Panc1 (cell line): ENCODE measurements at places on chromosomes 2 and 18.
A peak's percentile ranks its signal among the peaks of the same experiment; 100 is the strongest.

DNA sequence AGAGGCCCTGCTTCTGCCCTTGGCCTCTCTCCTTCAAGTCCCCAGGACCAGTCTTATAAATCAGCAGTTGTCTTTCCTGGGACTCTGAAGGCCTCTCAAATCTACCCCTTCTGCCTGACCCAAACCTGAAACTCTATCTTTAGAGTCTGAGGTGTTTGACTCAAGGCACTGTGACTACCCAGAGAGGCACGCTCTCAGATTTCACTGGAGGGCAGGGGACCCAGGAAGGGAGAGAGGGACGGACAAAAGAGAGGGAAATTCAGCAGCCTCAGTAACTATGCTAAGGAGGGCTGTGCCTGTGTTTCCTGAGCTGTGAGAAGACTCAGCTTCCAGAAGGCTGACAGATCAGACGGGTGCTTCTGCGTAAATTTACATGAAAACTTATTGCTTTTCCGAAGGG is 217.8 kb downstream of the HAUS1 start:
- DNase-seq: no peak

- no peak for DNase-seq
These were observed 20.3 kb downstream of the MRPL19 start for GRCh38 chr2:75666911-75667310.

DNA sequence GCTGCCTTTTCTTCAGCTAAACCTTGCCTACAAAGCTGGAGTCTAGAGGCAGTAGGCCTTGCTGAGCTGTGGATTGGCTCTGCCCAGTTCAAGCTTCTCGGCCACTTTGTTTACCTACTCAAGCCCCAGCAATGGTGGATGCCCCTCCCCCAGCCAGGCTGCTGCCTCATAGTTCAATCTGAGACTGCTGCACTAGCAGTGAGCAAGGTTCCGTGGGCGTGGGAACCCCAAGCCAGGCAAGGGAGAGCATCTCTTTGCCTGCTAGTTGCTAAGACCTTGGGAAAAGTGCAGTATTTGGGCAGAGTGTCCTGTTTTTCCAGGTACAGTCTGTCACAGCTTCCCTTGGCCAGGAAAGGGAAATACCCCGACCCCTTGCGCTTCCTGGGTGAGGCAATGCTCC is 68.9 kb downstream of the VAPA start:
- DNase-seq: no peak

DNA sequence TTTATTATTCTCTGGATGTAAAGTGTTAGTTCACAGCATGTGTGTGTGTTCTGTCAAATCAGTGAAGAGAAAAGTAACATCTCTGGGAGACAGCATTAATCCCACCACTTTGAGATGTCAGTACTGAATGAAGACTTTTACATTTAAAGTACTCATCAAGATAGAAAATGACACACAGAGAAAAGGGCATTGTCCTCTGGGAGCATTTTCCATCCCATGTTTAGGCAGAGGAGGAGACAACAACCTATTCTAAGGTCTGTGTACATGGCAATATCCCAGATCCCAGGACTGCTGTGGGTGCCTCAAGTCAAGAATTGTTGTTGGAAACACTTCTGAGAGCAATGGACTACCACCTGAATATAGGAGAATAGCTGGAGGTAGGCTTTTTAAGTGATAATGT is 201.5 kb downstream of the PPP1R1C start:
- DNase-seq: no peak

- peak; percentile 64 for DNase-seq
These were observed 111.4 kb downstream of the THADA start for GRCh38 chr2:43484323-43484930.

GRCh38 chr2:23073671-23074070 is 311.3 kb upstream of the KLHL29 start:
- DNase-seq: no peak

DNA sequence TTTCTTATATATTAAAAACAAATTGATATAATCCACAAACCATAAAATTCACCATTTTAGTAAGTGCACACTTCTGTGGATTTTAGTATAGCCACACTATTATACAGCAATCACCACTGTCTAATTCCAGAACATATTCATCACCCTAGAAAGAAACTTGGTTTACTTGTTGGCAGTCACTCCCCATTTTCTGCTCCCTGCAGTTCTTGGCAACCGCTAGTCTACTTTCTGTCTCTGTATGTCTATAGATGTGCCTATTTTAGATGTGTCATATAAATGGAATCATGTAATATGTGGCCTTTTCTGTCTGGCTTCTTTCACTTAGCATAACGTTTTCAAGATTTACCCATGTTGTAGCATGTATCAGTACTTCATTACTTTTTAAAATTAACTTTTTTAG is 5.7 kb downstream of the CKAP2L start:
- no peak for DNase-seq

GRCh38 chr2:182907081-182907830 is 40.8 kb upstream of the FRZB start:
- no peak for DNase-seq

DNA sequence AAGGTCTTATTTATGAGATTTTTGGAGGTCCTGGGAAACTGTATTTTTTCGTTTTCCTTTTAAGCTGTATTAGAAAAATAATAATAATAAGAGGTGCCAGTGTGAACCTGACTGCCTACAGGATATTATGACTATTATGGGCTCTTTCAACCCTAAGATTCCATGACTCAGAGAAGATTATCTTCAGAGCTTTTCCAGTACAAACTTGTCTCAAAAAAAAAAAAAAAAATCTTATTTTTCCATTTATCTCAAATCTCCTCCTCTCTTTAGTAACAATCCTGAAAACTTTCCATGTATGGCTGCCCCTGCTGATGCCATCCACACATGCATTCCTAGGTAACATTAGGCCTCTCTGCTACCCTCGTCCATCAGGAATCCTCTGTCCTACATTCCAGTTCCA is 36.7 kb upstream of the RPE start:
- DNase-seq: no peak

DNA sequence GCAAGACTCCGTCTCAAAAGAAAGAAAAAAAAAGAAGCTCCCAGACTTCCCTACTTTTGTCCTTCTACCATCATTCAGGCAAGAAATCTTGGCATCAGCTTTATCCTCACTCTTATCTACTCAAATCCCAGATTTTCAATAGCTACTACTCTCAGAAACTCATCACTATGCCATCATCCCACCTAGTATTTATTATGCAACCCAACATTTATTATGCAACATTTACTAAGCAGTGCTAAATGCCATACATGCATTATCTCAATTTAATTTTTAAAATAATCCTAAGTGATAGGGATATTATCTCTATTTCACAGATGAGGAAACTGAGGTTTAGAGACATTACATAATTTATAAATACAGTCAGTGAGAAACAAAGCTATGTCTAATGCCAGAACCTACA is 4.1 kb downstream of the USP37 start:
- no peak for DNase-seq

DNA sequence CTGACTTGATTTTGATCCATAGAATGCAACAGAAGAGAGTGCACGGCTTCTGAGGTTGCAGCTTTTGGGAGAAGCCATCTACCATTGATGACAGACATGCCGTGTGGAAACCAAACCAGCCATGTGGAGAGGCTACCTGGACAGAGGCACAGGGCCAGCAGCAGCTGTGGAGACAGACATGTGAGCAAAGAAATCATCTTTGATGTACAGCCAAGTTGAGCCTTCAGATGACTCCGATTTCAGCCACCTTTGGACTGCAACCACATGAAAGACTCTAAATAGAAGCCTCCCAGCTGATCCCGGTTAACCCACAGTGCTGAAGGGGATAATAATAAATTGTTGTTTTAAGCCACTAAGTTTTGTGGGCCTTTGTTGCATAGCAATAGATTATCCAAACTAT is 54.2 kb downstream of the TSN start:
- DNase-seq: no peak

DNA sequence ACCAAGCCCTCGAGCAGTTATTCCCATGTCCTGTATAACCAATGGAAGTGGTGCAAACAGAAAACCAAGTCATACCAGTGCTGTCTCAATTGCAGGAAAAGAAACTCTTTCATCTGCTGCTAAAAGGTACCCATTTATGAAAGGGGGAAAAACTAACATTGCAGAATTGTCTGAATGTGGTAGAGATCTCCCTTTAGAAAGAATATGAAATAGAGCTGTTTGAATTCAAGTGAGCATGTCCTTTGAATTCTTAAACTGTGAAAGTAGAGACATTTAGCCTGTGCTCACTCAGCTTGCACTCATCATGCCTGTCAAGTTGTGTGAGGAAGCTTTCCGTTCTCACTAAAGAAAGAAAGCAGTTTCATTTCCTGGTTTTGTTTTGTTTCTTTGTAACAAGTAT is 87.4 kb downstream of the EML4 start:
- DNase-seq: no peak

- no peak for DNase-seq
These were observed 950 bp downstream of the KLHL30 start for GRCh38 chr2:238139196-238140039.

DNA sequence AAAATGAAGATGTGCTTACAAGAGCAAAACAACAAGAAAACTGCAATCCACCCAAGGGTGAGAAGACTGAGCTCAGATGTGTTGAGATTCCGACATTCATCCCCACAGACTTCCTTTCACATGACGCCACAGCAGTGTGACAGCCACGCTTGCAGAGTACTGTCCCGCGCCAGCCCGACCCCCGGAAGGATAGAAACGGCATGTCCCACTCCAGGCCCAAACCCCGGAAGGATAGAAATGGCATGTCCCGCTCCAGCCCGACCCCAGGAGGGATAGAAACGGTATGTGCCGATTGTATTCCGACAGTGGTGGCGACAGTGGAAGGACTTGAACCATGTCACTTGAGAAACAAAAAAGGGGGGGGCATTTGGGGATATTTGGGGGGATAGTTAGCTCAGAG is 119.1 kb upstream of the PXDN start:
- DNase-seq: no peak

- no peak for DNase-seq
These were observed 50.5 kb upstream of the GRB14 start for GRCh38 chr2:164671664-164672396.

DNA sequence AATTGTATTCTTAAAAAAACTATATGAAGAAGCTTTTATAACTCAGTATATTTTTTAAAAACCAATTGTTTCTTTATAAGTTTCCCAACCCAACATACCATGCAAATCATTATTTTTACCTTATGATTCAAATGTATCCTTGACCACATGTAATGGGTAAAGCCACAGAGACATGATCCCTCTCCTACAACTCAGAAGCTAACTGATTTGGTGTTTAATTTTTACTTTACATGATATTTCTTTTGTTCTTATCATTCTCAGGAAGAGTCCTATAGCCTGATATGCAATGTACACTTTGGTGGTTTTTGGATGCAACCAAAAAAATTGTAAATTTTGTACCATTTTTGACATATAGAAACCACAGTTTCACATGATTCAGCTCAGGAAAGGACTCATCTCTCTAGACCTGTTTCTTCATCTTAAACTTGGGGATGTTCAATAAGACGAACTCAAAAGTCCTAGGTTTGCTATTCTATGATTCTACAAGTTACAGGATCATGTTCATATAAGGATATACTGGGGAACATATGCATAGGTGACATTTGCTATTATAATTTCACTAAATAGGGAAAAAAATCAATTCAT is 85.2 kb upstream of the RBBP8 start:
- no peak for DNase-seq

GRCh38 chr2:181643151-181643550 is 13.8 kb downstream of the CERKL start:
- no peak for DNase-seq

DNA sequence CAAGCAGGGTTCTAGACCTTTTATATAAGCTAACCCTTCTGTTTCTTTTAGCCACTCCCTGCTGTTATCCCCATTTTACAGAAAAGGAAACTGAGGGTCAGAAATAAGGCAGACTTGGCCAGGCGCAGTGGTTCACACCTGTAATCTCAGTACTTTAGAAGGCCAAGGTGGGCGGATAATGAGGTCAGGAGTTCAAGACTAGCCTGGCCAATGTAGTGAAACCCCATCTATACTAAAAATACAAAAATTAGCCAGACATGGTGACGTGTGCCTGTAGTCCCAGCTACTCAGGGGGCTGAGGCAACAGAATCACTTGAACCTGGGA is 14.3 kb downstream of the RUFY4 start:
- DNase-seq: no peak

GRCh38 chr18:76487070-76487469 is 8.0 kb downstream of the ZNF516 start:
- no peak for DNase-seq

GRCh38 chr2:48332286-48332685 is 197.7 kb upstream of the STON1 start:
- no peak for DNase-seq

GRCh38 chr2:120491111-120491625 is 145.2 kb downstream of the INHBB start:
- DNase-seq: no peak

DNA sequence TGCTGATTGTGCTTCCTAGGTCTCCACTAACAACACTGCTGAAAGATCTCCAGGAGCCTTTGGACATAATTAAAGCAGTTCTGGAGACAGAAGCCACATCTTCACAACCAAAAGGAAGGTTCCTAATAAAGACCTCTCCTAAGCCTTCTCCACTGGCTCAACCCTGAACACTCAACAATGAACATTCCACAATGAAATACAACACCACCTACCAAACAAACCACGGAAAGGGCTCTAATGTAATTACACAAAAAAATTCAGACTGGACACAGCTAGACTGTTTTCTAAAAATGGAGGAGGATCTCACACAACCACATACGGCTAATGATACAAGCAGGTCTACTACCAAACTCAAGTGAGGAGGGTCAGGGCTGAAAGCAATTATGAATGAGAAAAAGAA is 43.6 kb downstream of the NOL10 start:
- no peak for DNase-seq

- no peak for DNase-seq
These were observed 112.4 kb upstream of the UPP2 start for GRCh38 chr2:157989227-157989626.

DNA sequence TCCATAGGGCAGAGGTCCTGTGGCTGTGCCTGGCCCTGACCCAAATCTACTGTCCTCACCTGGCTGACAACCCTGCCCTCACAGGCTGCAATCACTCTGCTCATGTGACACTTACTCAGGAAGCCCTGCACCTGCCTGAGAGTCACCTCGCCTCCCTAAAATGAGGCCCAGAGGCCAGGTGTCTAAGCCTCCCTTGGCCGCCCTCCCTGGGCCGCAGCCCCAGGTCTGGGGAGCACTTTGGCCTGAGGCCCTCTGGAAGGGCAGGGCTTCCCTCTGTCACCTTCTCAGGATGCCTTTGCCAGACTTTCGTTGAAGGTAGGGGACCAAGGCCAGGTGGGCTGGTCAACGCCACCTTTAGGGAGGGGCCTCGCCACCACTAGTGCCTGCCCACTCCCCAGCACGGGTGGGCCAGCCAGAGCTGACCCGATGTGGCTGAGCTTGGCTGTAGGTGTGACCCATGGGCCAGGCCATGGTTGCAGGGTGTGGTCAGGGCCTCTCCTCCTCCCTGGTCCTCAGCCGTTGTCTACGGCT is 6.1 kb upstream of the GPC1 start:
- DNase-seq: no peak

GRCh38 chr2:110955556-110955955 is 165.2 kb upstream of the BCL2L11 start:
- no peak for DNase-seq
